ENCODE measurements at places on chromosomes 2 and 18.
A peak's percentile ranks its signal among the peaks of the same experiment; 100 is the strongest.

DNA sequence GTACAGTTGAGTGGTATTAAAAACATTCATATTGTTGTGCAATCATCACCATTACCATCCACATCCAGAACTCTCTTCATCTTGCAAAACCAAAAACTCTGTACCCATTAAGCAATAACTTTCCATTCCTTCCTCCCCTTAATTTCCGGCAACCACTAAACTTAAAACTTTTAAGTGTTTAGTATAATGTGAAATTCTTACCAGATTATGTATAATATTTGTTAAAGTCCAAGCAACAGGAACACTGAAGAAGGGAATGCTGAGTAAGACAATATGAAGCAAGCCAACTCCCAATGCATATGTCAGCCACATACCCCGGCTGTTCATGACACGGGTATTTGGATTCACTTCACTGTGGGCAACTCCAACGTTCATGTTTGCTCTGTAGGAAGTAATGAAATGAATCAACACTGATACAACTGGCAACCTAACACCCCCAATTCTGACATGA, 1.9 kb downstream of the ORMDL1 start:
- DNase-seq: no peak

GRCh38 chr18:9969247-9969646, 55.4 kb downstream of the VAPA start:
- no peak for DNase-seq

- DNase-seq: no peak
Observed at GRCh38 chr2:9693196-9693491, 62.3 kb upstream of the YWHAQ start.

GRCh38 chr2:113851640-113852039, 38.2 kb upstream of the ACTR3 start:
- peak; percentile 31 for DNase-seq

DNA sequence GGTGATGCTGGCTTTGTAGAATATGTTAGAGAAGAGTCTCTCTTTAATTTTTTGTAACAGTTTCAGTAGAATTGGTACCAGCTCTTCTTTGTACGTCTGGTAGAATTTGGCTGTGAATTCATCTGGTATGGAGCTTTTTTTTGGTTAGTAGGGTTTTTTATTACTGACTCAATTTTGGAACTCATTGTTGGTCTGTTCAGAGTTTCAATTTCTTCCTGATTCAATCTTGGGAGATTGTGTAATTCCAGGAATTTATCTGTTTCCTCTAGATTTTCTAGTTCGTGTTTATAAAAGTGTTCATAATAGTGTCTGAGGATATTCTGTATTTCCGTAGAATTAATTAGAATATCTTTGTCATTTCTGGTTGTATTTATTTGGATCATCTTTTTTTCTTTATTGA, 943.5 kb downstream of the TRIB2 start:
- no peak for DNase-seq

GRCh38 chr2:233380132-233380895, 26.0 kb downstream of the DGKD start:
- no peak for DNase-seq

DNA sequence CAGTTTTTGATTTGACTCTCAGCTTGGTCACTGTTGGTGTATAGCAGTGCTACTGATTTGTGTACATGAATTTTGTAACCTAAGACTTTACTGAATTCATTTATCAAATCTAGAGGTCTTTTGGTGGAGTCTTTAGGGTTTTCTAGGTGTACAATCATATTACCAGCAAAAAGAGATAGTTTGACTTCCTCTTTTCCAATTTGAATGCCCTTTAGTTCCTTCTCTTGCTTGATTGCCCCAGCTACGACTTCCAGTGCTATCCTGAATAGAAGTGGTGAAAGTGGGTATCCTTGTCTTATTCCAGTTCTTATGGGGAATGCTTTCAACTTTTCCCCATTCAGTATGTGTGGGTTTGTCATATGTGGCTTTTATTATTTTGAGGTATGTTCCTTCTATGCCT, 312.9 kb upstream of the REV1 start:
- DNase-seq: no peak

- no peak for DNase-seq
Observed at GRCh38 chr18:8011361-8011760, 444.2 kb downstream of the PTPRM start.

DNA sequence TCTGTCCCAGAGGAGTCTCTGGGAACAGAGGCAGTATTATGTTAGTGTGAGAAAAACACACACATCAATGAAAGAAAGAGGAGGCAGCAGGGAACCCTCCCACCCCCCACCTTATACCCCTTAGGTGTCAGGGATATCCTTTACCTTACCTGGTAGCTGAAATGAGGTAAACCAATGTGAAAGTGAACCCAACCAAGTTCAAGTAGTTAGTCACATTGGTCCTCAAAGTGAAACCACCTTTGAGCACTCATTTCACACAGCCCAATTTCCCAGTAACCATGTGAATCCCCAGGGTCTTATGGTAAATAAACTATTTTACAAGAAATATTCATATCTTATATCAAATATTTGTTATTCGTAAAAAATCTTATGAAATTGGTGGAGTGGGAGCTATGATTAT, 377.8 kb downstream of the LRATD1 start:
- no peak for DNase-seq

GRCh38 chr2:238361877-238362276, 41.6 kb downstream of the TRAF3IP1 start:
- no peak for DNase-seq
